ENCODE measurements at places on chromosomes 5 and 9.

GRCh38 chr5:55535199-55535905 is 588 bp upstream of the PLPP1 start:
- peak; percentile 70 for DNase-seq

DNA sequence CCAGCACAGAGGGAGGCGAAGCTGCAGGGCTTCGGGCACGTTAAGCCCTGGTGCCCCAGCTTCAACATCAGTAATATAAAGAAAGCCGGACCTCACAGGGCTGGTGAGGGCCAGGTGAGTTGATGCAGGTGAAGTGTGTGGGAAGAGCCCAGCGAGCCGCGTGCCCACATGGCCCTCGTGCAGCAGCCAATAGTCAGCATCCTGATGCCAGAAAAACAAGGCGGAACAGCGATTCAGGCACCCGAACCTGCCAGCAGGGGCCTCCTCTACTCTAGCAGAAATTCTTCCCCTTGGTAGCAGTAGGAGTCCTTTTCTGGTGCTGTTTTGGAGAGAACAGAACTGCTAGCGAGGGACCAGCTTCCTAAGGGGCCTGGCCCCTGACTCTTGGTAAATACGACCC is 7.8 kb downstream of the MED10 start:
- DNase-seq, result peak; percentile 20

- peak; percentile 85 for DNase-seq
Measured at GRCh38 chr9:121463026-121463807, 36.4 kb downstream of the GGTA1 start.

GRCh38 chr9:14958989-14959388 is 48.8 kb upstream of the FREM1 start:
- DNase-seq, result no peak

DNA sequence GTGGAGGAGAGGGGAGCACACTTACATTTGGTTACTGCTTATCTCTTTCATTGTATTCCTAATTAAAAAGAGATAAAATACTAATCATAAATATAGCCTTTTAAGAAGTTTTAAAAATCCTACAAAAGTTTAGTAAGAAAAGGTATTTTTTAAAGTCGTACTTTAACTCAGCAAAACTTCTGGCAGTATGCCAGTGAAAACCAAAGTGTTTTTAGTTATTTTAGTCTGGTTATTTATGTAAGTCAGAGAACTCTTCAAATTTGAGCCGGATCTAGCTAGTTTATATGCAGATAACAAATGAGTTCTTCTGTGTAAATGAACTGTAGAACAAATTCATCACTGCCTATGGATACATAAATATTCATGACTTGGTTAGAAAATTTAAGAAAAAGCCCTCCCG is 36.5 kb upstream of the ANKDD1B start:
- DNase-seq, result no peak

DNA sequence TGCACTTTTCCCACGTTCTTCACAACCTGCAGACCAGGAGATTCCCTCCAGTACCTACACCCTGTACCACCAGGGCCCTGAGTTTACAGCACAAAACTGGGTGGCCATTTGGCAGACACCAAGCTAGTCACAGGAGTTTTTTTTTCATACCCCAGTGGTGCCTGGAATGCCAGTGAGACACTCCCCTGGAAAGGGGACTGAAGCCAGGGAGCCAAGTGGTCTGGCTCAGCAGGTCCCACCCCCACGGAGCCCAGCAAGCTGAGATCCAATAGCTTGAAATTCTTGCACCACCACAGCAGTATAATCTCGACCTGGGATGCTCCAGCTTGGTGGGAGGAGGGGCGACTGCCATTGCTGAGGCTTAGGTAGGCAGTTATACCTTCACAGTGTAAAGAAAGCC is 26.3 kb upstream of the SMC5 start:
- DNase-seq, result no peak

DNA sequence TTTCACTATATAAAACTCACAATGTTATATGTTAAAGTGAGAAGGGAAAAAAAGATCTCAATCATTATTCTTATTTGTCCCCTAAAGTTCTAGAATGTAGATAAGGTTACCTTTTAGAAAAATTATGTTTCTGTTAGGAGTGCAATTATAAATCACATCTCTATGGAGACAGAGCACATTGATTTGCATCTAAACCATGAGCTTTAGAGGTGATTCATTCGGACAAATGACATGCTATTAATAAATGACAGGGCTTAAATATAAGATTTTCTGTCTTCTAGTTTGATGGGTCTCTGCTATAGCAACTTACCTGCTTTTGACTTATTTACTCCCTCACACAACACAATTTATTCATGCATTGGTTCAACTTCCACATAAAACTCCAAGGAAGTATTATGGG is 39.8 kb downstream of the RASEF start:
- no peak for DNase-seq

DNA sequence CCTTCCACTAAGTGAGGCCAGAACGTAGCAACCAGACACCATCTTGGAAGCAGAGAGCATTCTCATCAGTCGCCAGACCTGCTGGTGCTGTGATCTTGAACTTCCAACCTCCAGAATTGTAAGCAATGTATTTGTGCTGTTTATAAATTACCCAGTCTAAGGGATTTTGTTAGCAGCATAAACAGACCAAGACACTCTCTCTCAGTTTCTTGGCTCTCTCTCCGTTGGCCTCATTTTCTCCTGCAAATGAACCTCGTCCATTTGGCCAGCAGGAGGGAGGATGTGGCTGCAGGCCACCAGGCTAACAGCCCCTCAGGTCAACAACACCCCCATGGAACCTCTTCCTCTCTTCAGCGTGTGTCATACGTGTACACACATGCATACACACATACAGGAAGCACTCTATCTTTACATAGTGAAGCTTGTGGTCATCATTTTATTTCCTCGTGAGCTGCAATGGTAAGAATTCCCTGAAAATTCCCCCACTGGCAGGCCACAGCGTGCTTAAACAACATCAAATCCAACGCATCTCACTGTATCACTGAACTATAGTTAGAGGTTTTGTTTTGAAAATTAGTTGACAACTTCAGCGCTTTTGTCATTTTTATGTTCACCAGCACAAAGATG is 62.8 kb upstream of the PPP1R26 start:
- no peak for DNase-seq

DNA sequence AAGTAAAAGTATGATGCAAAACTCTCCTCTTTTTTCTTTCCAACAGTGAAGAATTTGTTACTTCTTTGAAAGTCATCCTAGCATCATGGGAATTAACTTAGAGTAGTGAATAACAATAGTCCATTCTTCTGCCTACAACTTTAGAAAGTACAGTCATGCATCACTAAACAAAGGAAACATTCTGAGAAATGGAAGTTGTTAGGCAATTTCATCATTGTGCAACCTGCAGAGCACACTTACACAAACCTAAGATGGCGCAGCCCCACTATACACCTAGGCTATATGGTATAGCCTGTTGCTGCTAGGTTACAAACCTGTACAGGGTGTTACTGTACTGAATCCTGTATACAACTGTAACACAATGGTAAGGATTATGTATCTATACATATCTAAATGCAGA is 1209.3 kb upstream of the C9orf72 start:
- DNase-seq, result no peak

GRCh38 chr5:10857338-10857733 is 96.3 kb upstream of the DAP start:
- no peak for DNase-seq

DNA sequence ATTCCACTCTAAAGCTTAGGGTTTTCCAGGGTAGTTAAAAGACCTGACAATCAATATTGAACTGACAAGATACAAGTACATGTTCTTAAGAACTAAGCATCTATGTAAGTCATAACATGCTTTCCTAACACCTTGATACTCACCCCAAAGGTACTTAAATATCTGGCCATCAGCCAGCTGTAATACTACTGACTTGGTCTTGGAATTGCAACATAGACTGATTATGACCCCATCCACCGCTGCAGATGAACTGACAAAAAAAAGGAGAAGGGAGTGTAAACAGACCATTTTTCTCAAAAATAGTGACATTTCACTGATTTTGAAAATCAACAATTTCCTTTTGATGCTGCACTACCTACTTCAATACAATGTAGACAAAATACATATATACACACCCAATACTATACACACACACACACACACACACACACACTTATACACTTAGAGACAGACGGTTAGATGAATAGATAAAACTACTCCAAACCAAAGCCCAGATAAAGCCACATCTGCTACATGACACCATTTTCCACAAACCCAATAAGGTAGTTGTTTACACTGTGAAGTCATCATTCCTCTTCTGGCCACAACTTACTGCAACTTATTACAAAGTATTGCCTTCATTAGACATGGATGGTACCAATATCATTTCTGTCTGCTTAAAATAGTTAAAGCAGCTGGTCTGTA is 30.4 kb downstream of the ELP1 start:
- no peak for DNase-seq

DNA sequence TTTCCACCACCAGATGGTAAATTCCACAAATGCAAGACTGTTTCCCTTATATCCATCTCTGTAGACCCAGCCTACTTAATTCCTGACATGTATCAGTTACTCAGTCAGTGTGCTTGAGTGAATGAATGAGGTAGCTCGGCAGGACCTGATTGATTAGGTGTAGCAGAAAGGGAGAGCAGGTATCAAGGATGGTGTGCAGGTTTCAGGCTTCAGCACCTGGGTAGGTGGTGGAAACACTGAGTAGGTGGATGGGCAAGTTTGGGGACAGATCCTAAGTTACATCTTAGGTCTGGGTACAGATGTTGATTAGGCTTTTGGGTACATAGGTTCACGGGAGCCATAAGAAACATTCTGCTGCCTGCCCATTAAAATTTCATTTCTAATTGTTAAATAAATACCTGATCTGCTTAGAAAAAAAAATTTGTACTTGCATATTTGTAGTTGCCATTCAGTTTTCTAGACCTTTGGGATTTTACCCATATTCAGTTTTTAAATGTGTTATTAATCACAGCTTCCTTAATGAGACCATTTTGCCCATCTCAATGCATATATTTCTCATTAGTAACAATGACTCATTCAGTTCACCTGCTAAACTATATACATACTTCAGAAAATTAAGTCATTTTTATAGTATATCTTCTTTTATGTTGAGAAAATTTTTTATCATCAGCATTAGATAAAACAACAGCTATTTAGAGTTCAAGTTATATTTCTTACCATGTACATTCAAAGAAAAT is 111.8 kb downstream of the INIP start:
- DNase-seq, result no peak

- no peak for DNase-seq
Measured at GRCh38 chr5:14420101-14420811, 161.3 kb upstream of the OTULINL start.

- DNase-seq, result no peak
Measured at GRCh38 chr5:177276886-177277285, 26.6 kb downstream of the RAB24 start.

DNA sequence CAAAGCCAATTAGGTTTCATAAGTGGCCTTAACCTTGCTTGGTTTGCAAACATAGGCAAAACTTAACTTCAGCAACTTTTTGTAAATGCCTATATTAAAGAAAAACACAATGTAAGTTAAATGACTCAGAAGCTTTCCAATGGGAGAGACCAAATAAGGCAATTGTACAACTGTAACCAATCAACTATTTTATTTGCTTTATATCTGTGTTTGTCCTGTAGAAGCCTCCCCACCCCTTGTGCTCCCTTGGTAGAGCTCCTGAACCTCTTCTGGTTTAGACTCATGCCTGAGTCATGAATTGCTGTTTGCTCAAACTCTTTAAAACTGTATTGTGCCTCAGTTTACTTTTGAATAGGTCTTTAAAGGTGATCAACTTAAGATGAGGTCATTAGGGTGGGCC is 3.0 kb upstream of the C1QTNF3 start:
- DNase-seq, result no peak

Measured in GM23338 (cell line).